Caco-2 (cell line): ENCODE measurements at places on chromosomes 4 and X.

GRCh38 chrX:122565952-122566351 is 618.1 kb upstream of the GRIA3 start:
- DNase-seq: no peak

DNA sequence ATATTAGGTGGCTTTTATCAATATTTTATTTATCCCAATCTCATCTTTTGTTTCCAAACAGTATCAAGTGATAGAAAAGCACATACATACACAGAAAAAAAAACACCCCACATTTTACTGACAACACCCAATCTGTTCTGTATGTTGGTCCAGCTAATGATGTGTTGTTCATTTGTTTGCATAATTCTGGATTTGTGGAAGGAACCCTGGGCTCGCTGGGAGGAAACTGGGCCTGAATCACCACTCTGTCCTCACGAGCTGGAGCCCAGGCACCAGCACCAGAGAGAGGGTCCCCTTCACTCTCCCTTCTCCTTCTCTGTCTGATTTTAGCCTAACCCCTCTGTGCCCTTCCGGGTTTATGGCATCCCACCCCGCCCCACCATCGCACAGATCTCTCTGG is 79.8 kb downstream of the PSAPL1 start:
- DNase-seq: no peak

DNA sequence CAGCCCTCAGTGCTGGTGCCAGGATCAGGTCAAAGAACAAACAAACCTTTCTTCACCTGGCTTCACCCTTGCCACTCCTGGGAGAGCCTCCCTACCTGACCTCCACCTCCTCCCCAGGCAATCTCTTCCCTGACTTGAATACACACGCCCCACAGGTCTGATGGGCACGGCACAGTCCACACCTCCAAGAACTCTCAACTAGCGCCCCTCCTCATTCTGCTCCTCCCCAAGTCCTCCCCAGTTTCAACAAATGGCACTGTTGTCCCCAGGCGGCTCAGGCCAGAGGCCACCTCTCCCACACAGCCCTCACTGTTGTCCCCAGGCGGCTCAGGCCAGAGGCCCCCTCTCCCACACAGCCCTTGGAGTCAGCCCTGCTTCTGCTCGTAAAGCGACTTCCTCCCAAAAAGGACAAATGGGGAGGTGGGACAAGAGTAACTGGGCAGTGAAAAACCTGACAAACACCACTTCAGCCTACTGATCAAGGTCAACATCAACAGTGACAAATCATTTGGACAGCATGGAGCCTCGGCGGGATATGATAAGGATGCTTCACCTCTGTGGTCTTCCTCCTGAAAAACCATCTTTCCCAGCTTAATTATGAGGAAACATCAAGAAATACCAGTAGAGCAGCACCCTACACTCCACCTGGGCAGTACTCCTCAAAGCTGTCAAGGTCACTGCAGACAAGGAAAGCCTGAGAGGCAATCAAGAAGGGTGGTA is 2.9 kb downstream of the LETM1 start:
- DNase-seq: no peak

- no peak for DNase-seq
Measured at GRCh38 chrX:12981880-12982279, 7.0 kb downstream of the TMSB4X start.

GRCh38 chr4:68344049-68344448 is 5.8 kb downstream of the YTHDC1 start:
- DNase-seq: no peak

DNA sequence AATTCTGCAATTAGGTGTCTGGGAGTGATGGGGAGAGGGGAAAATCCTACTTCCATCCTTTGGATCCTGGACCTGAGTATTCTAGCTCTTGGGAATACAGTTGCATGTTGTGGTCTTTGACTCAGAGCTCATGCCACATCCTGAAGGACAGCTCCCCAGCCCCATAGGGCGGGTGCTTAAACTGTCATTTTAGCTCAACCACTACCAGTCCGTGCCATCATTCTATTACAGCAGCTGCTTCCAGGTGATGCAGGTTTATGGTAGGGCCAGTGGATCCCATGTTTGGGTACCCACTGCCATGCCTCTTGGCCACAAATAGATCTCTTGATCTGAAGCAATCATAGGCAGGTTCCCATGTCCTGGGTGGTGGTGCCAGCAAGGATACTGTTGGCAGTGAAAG is 34.7 kb downstream of the CCKAR start:
- DNase-seq: no peak

DNA sequence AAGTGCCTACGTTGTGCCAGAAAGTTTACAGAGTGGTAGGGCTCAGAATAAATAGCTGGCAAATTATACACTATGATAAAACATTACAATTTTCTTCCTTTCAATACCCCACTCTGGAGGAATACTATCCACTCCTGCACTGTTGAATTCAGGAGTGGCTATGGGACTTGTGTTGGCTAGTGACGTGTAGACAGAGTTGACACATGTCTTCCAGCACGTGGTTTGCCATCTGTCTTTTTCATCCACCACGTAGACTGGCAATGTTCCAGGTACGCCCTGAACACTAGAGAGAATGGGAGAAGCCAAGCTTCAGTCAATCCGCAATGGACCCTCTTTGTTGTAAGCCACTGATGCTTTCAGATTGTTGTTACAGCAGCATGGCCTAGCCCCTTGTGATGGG is 168.8 kb upstream of the RBPJ start:
- DNase-seq: no peak

DNA sequence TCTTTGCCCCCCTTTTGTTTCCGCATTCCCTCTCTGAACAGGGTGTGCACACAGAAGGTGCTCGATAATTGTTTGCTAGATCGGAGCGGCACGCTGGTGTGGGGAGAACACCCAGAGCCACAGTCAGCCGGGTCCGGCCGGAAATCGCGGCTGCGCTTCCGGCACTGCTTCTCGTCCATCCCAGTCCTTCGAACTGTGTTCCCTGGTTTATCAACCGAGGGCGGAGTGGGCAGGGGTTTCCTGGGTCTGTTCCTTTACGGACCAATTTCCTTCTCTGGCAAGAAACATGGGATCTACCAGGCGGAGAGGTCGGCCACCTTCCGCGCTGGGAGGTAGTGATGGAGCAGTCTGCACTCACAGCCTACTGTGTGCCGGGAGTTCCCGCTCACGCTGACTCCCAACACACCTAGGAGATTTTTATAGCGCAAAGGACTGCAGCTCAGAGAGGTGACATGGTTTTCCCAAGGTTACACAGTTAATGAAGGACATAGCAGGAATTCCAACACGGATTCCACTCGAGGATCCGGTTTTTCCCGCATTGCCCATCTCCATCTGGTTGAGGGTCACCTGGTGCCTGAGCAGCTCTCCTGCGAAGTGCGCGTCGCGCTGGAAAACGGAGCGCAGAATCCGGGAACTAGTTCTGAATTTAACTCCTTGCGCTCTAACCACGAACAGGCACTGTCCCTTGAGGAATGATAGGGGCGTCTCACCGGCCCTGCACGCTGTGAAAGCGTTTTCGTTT is 6.8 kb downstream of the MSX1 start:
- DNase-seq: peak; percentile 68

DNA sequence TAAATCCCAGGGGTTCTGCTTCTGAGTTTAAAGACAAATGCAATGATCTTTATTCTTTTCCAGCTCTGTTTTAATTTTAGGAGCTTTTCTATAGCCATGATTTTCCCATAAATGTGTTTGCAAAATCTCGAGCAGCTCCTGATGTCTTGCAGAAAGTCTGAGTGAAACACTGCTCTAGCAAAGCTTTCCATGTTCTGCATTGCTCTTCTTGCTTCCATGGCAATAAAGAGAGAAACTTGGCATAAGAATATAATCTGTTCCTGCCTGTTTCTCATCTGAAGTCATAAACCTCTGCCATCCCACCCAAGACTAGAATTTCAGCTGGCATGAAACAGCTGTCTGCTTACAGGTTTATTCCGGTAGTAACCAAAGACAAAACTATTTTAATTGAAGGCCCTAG is 254.5 kb downstream of the SPRY1 start:
- no peak for DNase-seq

DNA sequence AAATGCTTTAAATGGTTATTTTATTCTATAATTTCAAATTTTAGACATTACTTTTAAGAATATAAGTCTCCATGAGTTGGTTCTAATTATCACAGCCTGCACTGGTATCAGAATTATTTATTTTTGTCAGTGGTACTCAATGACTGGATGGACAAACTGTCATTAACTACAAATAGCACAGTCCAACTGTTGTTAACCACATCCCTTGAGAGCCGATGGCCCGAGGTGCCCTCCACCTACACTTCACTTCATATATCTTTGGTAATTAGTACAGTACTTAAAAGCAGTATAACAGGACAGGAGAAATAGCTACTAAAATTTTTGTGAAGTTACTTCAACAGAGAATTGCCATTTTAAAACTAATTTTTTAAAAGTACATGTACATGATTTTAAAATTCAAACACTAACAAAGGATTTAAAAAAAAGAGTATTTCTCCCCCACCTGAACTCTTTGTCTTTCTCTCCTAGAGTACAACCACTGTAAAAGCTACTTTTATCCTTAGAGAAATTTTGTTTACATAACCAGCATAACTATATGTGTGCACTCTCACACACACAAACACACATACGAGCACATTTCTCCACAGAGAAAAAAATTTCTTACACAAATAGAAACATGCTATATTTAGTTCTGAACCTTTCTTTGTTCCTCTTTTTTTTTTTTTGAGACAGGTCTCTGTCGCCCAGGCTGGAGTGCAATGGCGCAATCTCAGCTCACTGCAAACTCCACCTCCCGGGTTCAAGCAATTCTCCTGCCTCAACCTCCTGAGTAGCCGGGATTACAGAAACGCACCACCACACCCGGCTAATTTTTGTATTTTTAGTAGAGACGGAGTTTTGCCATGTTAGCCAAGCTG is 6.5 kb downstream of the TIFA start:
- DNase-seq: no peak

- DNase-seq: peak; percentile 61
Measured at GRCh38 chr4:73341454-73341853, 62.6 kb upstream of the ALB start.

DNA sequence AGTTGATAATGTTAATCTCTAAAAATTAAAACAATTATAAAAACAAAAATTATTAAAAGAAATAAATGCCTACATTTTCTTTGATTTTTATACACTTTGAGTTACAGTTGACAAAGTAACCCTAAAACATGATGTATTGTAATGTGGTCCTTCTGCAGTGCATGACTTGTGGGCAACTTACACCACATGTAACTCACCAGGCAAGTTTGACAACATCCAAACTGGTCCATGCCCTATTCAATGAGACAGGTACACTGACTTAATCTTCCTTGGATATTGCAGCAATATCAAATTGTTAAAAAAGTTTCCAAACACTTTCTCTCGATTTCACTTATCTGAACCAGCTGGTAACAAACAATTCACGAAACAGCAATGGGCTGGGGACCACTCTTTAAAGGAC is 81.5 kb downstream of the FTHL17 start:
- no peak for DNase-seq

DNA sequence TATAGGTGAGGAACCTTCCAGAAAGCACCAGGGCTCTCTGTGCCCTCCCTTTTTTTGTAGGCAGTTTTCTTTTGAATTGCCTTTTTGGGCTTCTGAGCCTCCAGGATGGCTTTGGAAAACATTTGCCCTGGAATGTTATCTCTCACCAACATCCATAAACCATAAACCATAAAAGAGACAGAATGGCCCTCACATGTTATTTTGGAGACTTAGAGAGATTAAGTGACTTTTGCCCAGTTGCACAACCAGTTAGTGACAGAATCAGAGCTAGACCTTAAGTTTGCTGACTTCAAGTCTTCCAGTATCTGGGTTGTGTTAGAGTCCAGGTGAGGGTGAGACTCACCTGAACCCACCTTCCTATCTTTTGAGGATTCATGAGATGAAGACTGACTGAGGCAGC is 153.0 kb upstream of the STX18 start:
- DNase-seq: no peak

GRCh38 chr4:8582436-8582835 is 2.2 kb downstream of the GPR78 start:
- peak; percentile 14 for DNase-seq

- DNase-seq: no peak
Measured at GRCh38 chrX:100410901-100411801, 1.1 kb upstream of the PCDH19 start.

DNA sequence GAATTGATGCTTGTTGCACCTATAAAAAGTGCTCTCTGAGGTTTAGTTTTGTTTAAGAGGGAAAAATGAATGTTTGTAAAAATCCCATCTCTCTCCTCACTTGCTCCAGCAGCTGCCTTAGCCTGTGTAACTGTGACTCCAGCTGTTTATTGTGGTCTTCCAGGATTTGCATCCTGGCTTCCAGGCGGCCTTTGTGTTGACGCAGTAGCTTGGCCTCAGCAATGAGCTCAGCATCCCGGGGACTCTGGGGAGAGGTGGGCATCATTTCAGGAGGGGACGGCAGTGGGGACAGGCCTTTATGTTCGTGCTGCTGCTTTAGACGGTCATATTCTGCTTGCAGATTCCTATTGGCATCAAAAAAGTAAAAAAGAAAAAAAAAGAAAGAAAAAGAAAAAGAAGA is 75.3 kb upstream of the FTHL17 start:
- no peak for DNase-seq

GRCh38 chrX:15241301-15241700 is 28.6 kb downstream of the ASB9 start:
- DNase-seq: no peak

GRCh38 chrX:3743801-3744439 is 30.5 kb upstream of the PRKX start:
- DNase-seq: no peak

GRCh38 chr4:122150931-122151330 is 1.2 kb upstream of the BLTP1 start:
- DNase-seq: no peak

DNA sequence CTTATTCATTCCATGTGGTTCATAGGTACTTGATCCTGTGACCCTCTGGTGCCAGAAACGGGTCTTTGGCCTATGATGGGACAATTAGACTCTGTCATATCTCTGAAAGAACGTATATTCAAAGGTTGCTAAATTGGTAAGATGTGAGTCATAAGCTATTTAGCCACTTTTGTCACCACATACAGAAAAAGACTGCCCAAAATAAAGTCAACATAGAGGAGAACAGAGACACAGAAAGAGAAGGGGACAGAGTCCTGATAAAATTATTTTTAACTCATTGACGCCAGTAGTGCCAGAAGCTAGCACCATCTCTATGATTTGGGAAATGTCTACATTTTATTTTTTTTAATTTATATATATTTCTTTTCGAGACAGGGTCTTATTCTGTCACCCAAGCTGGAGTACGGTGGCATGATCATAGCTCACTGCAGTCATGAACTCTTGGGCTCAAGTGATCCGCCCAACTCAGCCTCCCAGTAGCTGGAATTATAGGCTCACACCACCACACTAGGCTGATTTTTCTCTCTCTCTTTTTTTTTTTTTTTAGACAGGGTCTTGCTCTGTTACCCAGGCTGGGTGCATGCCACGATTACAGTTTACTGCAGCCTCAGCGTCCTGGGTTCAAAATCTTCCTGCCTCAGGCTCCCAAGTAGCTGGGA is 92.1 kb upstream of the COX18 start:
- DNase-seq: no peak

- DNase-seq: no peak
Measured at GRCh38 chr4:83850435-83850834, 314.5 kb downstream of the GPAT3 start.

GRCh38 chr4:89723096-89723495 is 113.9 kb downstream of the SNCA start:
- no peak for DNase-seq
